ENCODE measurements at places on chromosomes 7 and 10.

DNA sequence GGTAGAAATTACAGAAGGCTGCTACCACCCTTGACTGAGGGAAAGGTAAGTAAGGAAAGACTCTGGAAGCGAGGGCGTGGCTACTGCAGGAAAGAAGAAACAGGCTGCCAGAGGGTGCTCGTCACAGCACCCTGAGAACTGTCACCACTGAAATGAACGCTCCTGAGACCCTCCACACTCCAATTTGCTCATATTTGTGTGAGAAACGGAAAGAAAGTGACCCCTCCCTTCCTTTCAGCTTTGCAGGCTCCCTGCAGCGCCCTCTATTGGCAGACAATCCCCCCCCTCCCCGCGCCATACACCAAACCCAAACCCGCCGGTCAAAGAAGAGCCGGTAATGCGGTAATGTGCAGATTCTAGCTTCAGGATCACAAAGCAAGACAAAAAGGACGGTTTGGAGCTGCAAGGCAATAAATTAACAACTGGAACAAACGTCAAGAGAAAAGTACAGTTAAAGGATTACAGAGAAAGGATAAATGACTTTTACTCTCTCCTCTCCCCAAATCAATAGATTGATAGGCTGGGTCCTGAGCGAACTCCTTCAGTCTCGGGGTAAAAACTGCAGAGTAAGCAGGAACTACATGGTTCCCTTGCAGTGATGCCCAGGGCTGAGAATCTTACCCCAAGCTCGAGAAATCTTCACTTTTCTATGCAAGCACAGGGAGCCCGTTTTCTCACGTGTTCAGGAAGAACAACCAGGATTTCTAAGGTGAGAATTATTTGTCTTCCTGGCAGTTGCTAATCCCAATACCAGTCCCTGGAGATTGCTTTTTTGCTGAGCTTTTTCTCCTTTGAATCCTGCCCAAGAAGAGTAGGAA is 47.6 kb downstream of the STEAP1B start:
- DNase-seq = no peak

DNA sequence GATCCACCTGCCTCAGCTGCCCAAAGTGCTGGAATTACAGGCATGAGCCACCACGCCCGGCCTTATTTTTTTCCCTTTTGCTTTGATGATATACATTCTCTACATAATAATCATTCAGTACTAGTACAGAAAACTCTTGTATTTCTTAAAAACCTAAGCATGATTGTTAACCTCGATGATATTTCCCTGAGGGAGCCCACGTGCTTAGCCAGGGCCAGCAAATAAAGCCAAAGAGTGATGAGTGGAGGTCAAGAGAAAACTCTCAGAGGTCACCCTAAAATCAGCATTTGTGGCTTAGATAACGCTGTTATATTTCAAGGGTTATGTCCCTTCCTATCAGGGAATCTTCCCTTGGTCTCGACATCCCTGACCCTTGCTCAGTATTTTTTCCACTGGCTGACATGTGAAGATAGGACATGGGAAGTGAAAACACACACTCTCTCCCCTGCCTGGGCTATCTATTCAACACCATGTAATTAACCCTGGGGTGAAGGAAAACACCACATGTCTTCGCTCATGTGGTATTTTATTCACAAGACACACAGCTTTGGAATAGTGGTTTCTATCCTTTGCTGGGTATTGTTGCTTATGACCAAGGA is 12.6 kb downstream of the FAM200A start:
- no peak for DNase-seq

DNA sequence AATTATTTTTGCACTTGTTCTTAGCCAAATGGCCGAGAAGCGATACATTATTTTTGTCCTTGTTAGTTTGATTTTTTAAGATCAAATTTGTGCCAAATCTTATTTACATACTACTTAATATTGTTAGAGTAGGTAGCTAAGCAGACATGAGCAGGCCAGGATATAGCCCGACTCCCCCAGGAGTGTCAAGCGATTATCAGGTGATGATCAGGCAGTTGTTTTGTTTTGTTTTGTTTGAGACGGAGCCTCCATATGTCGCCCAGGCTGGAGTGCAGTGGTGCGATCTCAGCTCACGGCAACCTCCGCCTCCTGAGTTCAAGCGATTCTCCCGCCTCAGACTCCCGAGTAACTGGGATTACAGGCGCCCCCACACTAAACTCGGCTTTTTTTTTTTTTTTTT is 71.1 kb downstream of the LYZL2 start:
- no peak for DNase-seq

DNA sequence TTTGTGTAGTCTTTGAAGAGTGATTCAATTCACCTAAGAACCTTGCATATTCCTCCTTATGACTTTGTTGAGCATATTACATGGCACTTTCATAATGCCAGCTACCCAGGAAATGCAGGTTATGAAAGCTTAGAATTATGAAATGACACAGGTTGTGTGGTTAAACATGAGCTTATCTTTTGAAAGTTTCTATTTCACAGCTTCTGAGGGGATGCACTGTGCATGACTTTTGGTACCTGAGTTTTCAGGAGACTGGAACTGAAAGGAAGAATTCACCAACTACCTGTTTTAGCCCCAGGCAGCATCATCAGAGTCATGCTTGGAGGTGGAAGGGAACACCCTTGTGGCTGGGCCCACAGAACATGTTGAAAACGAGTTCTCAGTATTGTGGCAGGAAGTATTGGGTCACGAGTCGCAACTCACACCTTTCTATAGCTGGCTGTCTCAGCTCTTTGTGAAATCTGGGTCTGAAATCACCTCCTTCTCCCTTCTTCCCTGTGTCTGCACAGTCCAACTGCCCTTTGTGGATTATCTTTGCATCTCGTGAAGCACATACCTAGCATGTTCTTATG is 228.2 kb downstream of the PTEN start:
- DNase-seq = no peak

DNA sequence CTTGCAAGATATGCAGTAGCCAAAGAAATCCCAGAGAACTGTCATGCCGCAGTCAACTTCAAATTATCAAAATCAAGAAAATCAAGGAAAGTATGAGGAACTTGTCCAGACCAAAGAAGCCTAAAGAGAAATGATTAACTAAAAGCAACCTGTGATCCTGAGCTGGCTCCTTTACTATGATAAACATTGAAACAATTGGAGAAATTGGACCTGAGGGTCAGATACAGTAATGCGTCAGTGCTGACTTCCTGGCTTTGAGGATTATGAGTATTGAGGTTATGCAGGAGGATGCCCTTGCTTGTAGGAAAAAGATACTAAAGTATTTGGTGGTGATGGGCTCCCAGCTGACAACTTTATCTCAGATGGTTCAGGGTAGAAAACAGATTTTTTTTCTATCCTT is 324.7 kb upstream of the AKR1E2 start:
- DNase-seq = no peak

Data from left renal pelvis (tissue), 4 donors.